Pulmonary artery endothelial cell (primary cell): ENCODE measurements at places on chromosomes 7 and 10. TPM values are rescaled to one million over a fixed set of nuclear protein-coding genes. Genes with fewer than 3 reads are reported as not detected.

The FBXO24 gene
- total RNA-seq = 0.07 and 0.74 TPM in 2 replicates

The GNAI1 gene
- 4.2 and 10.0 TPM in 2 replicates for total RNA-seq

The TFEC gene
- 13.2 and 15.4 TPM in 2 replicates for total RNA-seq

The LRRN3 gene
- 0.04 TPM in 1 of 2 replicates, not detected in the other for total RNA-seq

The CARD11 gene
- total RNA-seq = 18.4 and 18.5 TPM in 2 replicates

The SPAM1 gene
- total RNA-seq = not detected in 2 replicates

The PNLIP gene
- not detected in 2 replicates for total RNA-seq

The CFTR gene
- total RNA-seq = not detected in 2 replicates

The SPDYE6 gene
- not detected in 2 replicates for total RNA-seq

The FAM221A gene
- total RNA-seq = 5.3 and 8.4 TPM in 2 replicates

The LRRC18 gene
- total RNA-seq = not detected in 2 replicates

The GNGT1 gene
- not detected in 2 replicates for total RNA-seq

The UCN3 gene
- not detected in 2 replicates for total RNA-seq

The SLC39A12 gene
- not detected in 2 replicates for total RNA-seq

The MPP7 gene
- total RNA-seq = 0.07 TPM in 2 replicates

The CELF2 gene
- total RNA-seq = 11.5 and 12.5 TPM in 2 replicates

The ITGA8 gene
- total RNA-seq = under 0.01 TPM in 1 of 2 replicates, not detected in the other

The TMEM213 gene
- not detected in 2 replicates for total RNA-seq

The HABP2 gene
- total RNA-seq = not detected in 2 replicates

The MAP3K8 gene
- 5.8 and 7.4 TPM in 2 replicates for total RNA-seq

The SLC25A28 gene
- 12.4 and 18.1 TPM in 2 replicates for total RNA-seq

The MTPN gene
- total RNA-seq = 153 and 159 TPM in 2 replicates

The LRMDA gene
- 7.2 and 14.6 TPM in 2 replicates for total RNA-seq

The ZC3HAV1L gene
- total RNA-seq = 13.5 and 13.6 TPM in 2 replicates

The SPDYE2B gene
- not detected in 2 replicates for total RNA-seq

The DOCK1 gene
- total RNA-seq = 74.0 and 89.6 TPM in 2 replicates

The SPACDR gene
- 1.2 TPM in 2 replicates for total RNA-seq

The DMBT1 gene
- not detected in 2 replicates for total RNA-seq

The ABCB4 gene
- 0.11 TPM in 1 of 2 replicates, not detected in the other for total RNA-seq

The CHPF2 gene
- total RNA-seq = 57.7 and 71.3 TPM in 2 replicates

The MYH16 gene
- total RNA-seq = 0.21 and 0.53 TPM in 2 replicates

The HMX3 gene
- not detected in 2 replicates for total RNA-seq

The PRSS2 gene
- not detected in 2 replicates for total RNA-seq

The TMEM229A gene
- total RNA-seq = not detected in 2 replicates

The TMEM225B gene
- total RNA-seq = not detected in 2 replicates

The ING3 gene
- 23.1 and 24.8 TPM in 2 replicates for total RNA-seq

The COBL gene
- not detected in 2 replicates for total RNA-seq

The CALML5 gene
- not detected in 2 replicates for total RNA-seq

The POT1 gene
- 37.2 and 42.7 TPM in 2 replicates for total RNA-seq

The GIMAP2 gene
- total RNA-seq = 41.5 and 82.2 TPM in 2 replicates
